Left forelimb (tissue), 1 donor: ENCODE measurements at places on chromosomes 7 and 10.

GRCh38 chr7:11345621-11346020 lies 371.9 kb downstream of the PHF14 start:
- DNase-seq = no peak

DNA sequence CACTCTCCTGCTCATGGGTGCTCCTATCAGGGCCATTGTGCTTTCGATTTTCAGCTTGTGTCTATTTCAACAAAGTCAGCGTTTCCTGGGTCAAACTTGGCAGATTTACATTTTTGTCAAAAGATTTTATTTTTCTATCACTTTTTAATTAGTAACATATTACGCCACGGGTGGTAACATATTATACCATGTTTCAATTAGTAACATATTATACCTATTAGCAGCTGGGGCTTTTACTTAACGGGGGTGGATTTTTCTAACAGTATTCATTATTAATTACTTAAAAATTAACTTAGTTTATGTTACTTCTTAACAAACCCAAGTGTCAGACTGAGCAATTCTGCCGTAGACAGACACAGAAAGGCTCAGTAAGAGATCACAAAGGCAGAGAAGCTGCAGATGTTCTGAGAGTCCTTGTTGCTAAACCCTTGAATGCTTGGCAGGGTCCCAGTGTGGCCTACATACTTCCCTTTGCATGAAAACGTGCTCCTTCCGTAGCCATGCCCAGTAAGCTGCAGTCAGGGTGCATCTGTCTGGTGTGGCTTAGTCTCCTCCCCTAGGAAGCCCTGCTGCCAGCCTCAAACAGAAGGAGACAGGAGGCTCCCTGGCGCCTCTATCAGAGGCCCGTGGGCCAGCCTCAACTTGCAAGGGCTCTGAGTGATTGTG lies 263.1 kb upstream of the CXCL12 start:
- no peak for DNase-seq

- DNase-seq = no peak
Observed at GRCh38 chr7:78736548-78736947, 716.9 kb downstream of the MAGI2 start.

DNA sequence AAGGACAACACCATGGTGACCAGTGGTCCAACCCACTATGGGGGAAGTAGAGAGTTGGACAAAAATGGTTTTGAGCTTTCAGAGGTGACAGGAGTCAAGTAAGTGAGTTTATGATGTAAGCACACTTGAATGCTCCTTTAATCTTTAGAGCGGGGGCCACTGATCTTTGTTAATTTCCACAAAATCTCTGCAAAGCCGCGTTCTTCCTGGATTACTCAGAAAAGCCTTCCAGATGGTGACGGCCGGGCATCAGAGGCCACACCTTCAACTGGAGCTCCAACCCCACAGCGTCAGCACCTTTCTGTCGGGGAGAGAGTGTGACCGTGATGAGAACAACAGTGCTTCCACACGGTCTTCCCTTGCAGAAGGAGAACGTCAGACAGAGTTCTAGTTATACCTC lies 35.2 kb upstream of the KLF6 start:
- no peak for DNase-seq

- DNase-seq = no peak
Observed at GRCh38 chr7:150665896-150666295, 19.6 kb upstream of the GIMAP2 start.
